ENCODE measurements at places on chromosomes 7 and 10.

DNA sequence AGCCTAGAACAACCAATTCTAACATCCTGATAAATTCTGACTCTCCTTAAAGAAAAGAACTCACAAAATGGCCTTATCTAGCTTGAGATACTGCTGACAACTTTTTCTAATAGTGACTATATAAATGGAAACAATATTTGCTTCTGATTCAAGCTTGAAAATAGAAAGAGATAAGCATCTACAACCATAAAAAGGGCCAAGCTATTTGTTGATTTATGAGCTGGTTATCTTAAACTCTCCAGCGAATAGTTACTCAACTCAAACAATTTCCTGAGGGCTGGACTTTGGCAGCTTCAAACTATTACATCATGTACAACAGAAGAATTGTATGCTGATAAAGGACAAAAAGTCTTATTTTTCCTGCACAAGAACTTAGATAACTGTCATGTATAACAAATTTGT, 4.6 kb downstream of the USP54 start:
- DNase-seq = no peak

- peak; percentile 1 for DNase-seq
These were observed 208.9 kb downstream of the EBF3 start for GRCh38 chr10:129755158-129755591.

DNA sequence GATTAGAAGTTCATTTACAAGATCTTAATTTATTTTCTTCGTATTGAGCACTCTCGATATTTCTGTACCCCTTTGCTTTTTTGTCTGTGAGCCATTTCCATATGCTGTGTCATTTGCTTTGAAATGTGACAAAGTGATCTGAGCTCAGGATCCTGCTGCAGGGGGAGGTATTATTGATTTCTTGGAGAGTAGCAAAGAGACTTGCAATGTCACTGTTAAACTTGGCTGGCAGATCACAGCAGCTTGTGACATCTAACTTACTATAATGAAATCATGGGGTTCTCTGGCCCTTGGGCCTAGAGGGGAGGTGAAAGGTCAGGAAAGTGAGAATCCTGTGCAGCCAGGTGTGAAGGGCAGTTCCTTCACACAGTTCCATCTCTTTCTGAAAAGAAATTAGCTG, 923.4 kb downstream of the REEP3 start:
- DNase-seq = no peak

- DNase-seq = peak; percentile 98
These were observed at the start of the genes CCT6A and PSPH for GRCh38 chr7:56051339-56052191. TSS of gene CCT6A (plus strand) at chr7:56051765. CDS start at chr7:56051849, 84 bp downstream. TSS of gene PSPH (minus strand) at chr7:56051444. CDS start at chr7:56021212, 30,232 bp downstream.

GRCh38 chr10:124090601-124091209, 2.7 kb downstream of the CHST15 start:
- no peak for DNase-seq

DNA sequence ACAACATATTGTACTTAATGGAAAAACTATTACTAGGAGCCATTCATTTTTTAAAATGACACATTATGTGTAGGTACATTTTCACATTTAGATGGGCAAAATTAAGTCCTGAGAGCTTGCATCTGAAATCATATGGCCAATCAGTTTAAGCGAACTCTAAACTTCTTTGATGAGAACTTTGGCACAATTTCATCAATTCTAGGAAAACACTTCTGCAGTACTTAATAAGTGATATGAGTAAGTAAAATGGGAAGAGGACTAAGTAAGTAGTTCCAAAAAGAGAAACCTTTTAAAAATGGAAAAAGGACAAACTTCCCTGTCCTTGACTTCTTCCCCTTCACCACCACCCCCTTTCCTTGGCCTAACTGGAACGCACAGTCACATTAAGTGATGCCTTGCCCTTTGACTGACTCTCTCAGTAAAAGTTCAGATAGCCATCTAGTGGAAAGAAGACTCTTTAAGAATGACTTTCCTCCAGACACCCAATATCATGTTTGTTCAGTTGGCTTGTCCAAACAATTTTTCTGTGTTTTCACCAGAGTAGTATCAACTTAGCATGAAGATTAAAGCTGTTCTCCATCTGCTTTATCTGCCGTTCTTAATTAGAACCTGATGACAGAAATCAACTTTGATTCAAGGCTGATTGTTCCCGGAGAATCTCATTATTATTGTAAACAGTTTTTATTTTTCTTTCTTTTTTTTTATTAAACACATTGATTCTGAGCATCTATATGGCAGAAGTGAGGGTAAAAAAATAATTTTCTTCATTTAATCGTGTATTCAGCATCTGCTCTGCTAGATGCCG, 45.1 kb downstream of the CNNM2 start:
- no peak for DNase-seq

DNA sequence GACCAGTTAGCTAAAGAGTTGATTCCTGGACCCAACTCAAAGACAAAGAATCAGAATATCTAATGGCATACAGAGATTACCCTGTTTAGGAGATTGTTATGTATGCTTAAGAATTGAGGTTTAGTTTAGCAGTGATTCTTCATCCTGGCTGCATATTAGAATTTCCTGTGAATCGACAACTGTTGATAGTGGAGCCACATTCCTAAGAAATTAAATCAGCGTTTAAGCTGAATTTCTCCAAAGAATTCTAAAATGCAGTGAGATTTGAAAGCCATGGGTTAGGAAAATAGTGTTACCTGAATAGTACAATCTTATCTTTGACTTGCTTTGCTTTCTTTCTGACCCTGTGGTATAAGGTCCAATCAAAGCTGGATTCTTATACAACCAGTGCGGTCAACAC, 16.4 kb upstream of the FERD3L start:
- no peak for DNase-seq

DNA sequence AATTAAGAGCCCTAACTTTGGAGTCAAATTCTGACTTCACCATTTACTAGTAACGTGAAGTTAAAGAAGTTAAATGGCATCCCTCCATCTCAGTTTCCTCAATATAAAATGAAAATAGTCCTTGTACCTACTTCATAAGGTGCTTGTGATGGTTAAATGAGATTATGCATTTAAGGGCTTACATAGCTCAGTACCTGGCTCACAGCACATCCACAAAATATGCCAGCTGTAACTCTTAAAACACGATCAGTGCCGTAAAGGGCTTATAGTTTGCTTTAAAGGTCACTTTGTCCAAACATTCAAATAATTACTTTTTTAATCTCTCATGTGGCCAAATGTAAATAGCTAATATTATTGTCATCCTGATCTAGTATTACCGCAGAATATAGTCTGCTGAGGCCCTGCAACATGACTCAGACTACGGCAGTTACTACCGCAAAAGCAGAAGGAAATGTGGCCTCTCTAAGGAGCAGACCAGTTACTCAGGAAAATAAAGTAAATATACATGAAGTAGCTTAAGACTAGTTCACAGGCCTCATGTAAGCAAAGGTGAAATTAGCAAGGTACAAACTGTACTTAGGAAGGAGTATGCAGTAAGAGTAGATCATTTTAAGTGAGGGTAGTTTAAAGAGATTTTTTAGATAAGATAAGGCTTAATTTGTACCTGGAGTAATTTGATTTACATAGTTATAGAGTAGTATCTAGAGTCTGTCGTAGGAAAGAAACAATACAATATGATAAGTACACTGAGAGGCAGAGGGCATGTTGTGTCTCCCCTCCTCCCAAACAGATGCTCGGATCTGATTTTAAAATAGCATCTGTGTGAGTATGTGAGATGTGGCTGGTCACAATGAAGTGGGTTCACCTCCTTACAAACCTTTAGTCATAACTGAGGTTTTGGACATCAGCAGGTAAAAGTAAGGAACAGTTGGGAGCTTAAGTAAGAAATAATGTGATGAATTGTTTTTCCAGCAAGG, 13.1 kb downstream of the CASP2 start:
- DNase-seq = no peak

DNA sequence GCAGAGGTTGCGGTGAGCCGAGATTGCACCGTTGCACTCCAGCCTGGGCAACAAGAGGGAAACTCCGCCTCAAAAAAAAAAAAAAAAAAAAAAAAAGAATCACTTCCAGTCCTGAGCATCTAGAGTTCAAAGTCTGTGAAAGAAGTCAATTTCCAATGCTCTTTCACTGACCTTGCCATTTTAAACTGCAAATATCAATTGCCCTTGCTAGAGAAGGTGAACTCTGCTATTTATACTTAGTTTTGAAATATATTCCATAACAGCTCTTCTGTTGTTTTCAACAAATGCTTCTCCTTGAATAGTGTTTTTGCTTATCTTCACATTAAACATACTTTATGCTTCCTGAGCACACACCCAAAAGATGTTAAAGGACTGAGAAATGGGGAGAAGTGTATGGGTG, 331.3 kb downstream of the PHTF2 start:
- DNase-seq = no peak

DNA sequence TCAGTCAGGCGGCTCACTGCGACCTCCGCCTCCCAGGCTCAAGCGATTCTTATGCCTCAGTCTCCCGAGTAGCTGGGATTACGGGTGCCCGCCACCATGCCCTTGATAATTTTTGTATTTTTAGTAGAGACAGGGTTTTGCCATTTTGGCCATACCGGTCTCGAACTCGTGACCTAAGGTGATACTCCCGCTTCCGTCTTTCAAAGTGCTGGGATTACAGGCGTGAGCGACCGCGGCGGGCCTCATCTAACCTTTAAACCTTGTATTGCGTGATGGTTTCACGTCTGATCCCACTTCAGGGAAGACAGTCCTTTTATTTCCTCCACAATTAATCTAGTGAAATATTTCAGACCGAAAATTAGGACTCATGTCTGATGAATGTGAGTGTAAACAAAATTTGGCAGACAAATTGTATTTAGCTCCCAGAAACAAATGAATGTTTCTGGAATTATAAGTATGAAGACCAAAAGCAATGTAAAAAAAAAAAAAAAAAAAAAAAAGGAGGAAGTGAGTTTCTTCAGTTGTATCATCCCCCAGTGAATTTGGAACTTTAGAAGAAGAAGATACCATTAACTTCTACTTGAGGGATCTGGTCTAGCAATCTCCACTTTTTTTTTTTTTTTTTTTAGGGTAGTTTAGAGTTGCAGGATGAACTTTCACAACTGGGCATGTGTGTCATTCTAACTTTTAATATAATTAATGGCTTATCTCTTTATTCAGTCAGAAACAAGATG, 1.6 kb downstream of the NUP42 start:
- DNase-seq = no peak

GRCh38 chr10:72375585-72375984, 20.9 kb upstream of the DNAJB12 start:
- DNase-seq = peak; percentile 50

DNA sequence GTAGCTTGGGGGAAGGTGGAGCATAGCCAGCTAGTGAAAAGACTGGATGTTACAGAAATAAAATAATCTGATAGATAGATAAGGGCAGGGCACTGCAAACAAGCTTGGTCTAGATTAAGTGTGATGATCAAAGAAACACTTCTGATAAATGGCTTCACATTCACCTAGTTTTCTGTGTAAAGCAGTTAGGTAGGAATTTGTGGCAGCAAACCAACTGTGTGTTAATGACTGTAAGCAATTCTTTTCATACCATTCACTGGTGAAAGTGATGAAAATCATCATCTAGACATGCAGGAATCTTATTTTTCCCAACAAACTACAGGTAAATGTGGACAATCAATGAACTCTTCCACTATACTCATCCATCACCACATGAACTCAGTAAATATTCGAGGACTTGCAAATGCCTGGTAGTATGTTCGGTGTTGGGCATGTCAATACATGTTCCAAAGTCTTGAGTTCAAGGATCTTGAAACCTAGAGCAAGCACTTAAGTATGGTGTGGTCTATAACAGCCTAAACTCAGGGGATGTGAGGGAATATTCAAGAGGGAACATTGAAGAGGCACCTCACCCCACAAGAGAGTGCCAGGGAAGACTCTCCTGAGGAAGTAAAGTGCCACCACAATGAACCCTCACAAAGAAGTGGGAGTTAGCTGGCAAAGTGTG, 20.5 kb downstream of the PON3 start:
- no peak for DNase-seq

All from WTC11 (cell line).